ENCODE measurements at places on chromosomes 12 and 14.

DNA sequence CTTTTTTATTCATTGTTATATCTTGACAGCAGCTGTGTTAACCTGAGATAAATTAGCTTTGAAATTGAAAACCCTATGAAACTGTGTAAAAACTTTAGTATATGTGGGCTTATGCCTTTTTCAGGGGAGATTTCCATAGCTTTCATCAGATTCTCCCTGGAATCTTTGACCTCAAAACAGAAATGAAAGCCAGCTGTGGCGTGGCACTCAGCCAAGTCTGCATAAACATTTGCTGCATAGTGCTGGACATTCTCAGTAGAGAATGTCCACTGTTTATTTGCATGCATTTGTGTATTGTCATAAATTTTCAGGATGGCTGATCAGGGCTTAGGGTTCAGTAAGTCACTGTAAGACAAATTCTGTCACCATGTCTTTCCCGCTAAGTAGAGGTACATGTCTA is 115.3 kb upstream of the NAP1L1 start:
- DNase-seq, result no peak

DNA sequence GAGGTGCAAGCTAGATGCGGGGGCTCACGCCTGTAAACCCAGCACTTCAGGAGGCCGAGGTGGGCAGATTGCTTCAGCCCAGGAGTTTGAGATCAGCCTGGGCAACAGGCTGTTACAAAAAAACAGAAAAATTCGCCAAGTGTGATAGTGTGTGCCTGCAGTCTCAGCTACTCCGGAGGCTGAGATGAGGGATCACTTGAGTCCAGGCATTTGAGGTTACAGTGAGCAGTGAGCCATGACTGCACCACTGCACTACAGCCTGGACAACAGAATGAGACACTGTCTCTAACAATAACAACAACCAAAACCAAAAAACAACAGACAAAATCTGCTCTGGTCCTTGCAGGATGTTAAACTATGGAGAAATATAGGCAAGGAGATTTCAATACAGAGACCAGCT is 13.9 kb downstream of the BTBD7 start:
- DNase-seq, result no peak

- no peak for DNase-seq
These were observed 28.6 kb downstream of the CMKLR1 start for GRCh38 chr12:108310489-108310888.

GRCh38 chr14:52073251-52073650 is 4.4 kb upstream of the NID2 start:
- DNase-seq, result no peak

- no peak for DNase-seq
These were observed 391.0 kb upstream of the SYT1 start for GRCh38 chr12:78473561-78473960.

GRCh38 chr12:108724054-108724889 is 7.0 kb downstream of the CORO1C start:
- no peak for DNase-seq

DNA sequence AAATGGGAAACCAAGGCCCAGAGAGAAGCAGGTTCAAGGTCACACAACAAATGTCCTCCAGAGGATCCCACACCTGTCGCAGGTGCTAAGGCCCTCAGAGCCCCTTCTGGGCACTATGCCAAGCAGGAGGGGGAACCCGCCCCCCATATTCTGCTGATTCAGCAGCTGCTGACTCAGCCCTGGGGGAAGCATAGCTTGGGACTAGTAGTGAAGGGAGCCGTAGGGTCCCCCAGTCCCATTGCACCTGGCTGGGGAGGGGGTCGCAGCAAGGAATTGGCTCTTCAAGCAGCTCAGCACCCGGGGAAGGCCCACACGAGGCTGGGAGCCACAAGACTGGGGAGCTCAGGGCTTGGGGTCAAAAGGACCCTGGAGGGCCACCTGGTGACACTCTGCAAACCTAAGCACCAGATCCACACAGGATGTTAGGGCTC is 1.0 kb downstream of the RASAL1 start:
- no peak for DNase-seq

DNA sequence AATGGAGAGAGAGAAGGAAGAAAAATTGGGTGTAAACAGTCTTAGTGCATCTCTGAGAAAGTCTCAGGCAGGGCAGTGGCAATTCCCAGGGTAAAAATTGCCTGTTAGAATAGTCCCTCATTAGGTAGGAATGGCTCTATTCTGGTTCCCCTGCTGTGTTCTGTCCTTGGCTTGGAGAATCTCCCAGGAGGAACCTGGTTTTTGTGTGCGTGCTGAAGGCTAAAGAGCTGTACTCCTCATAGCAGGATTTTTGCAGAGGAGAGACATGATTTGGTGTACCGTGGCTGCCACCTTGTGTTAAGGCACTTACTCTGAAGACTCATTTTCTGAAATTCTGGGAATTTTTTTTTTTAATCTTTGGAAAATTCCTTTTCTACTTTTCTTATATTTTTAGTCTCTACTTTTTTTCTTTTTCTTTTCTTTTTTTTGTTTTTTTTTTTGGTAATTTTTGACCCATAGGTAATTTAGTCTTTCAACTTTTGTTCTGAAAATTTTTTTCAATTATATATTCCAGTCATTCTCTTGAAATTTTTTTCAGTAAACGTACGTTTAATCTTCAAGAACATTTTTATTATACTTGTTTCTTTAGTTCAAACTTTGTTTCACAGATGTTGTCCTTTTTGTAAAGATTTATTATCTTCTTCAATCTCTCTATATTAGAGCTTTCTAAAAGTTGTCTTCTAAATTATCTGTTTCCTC is 63.8 kb downstream of the FBXO33 start:
- DNase-seq, result peak; percentile 55

DNA sequence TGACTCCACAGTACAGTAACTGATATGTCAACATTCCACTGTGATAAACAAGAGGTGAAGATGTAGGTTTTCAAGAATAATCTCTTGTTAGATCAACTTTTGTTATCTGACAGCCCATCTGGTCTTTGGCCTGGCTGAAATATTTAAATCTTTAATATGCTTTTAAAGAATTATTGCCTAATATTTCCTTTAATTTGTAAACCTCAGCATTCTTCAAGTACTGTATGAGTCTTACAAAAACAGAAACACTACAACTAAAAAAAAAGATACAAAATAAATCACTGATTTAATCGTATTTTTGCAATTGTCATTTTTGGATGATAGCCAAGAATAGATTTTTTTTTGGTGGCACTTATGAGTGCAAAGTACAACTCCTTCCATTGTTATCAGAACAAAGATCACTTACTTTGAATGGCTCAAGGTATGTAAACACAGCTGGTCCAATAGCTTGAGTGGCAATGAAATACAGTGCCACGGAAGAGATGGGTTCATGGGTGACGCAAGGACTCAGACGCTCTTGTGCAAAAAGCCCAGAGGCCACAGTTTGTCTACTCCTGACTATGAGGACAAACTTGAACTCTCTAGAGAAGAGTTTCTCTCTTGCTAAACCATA is 109.5 kb downstream of the PAX9 start:
- no peak for DNase-seq

- no peak for DNase-seq
These were observed 7.5 kb downstream of the KLRG1 start for GRCh38 chr12:8996682-8997405.

DNA sequence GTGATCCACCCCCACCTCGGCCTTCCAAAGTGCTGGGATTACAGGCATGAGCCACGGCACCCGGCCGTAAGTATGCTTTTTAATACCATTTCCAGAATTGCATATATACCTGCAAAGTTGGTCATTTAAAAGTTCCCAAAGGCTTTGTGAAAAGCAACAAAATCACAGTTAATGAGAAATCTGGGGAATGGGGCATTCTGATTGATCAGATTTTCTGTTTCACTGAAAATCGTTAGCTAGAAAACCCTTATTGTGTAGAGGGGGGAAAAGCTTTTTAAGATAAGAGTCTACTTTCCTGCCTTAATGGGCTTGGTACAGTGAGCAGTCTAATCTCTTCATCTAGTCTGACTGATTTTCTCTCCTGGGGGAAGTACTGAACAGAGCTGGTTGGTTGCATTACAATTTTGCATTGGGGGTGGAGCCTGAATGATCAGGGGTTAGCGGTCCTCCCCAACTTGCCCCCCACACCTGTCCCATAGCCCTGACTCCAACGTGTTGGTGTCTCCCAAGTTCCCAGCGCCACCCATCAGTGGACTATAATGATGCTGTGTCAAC is 23.8 kb downstream of the IL31 start:
- DNase-seq, result no peak

DNA sequence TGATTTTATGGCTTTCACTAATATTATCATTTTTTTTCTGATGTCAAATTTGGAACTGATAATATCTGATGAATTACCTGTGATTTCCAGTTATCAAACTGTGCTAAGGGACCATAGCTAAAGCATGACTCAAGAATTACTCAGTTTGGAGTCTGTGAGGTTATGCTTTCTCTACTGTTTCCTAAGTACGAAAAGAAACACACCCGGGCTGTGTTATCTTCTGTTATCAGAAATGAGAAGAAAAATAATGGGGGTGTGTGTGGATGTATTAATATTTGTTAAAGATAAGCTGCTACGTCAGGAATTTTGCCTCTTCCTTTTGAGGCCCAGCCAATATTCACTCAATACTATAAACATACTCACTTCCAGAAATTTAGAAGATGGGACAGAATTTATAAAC is 1401.9 kb upstream of the FLRT2 start:
- DNase-seq, result no peak

DNA sequence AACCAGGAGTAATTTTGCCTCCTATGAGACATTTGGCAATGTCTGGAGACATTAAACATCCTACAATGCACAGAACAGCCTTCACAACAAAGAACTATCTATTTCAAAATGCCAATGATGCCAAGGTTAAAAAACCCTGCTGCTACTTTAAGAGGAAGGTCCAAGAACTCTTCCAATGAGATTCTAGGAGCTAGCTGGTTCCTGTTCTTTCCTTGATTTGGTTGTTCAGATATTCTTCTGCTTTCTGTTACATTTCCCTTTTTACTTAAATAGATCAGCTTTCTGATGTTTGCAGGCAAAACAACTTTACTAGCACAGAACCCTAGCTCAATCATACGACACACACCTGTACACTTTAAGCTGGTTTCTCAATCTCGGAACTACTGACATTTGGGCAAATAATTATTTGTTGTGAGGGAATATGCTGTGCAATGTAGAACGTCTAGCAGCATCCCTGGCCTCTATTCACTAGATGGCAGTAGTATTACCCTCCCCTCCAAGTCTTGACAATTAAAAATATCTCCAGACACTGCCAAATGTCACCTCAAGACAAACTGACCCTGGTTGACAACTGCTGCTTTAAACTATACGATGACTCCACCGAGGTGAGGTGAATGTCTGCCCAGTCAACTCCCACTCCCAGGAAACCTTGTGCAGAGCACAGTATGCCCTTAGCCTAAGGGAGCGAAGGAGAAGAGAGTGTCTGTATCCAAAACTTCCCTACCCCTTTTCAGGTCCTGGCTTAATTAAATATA is 4.4 kb downstream of the BLTP3B start:
- peak; percentile 68 for DNase-seq

All from hippocampal formation (tissue), 2 donors.